CD14-positive monocyte (primary cell): ENCODE measurements at places on chromosomes 12 and 14. TPM values are rescaled to one million over a fixed set of nuclear protein-coding genes. Genes with fewer than 3 reads are reported as not detected.

The PDE3A gene
- polyA plus RNA-seq = 0.10 TPM

The CCDC88C gene
- 69.7 and 72.3 TPM in 2 replicates for polyA plus RNA-seq

The GPR84 gene
- polyA plus RNA-seq = 5.6 TPM

The FMNL3 gene
- polyA plus RNA-seq = 1.5 TPM

The CD4 gene
- polyA plus RNA-seq = 269 TPM

The PIWIL1 gene
- not detected for polyA plus RNA-seq

The CLEC14A gene
- not detected for polyA plus RNA-seq

The LALBA gene
- polyA plus RNA-seq = not detected

The HRK gene
- not detected for polyA plus RNA-seq

The PXMP2 gene
- 9.2 TPM for polyA plus RNA-seq

The IFNG-AS1 gene
- not detected for polyA plus RNA-seq

The LPAR5 gene
- polyA plus RNA-seq = 0.18 TPM

The TMBIM6 gene
- polyA plus RNA-seq = 1,396 TPM

The WNT1 gene
- polyA plus RNA-seq = not detected

The RD3L gene
- not detected in 2 replicates for polyA plus RNA-seq

The VDR gene
- 6.0 TPM for polyA plus RNA-seq

The NKX2-1 gene
- polyA plus RNA-seq = not detected in 2 replicates

The SLCO1C1 gene
- polyA plus RNA-seq = not detected in 2 replicates

The SMCO3 gene
- polyA plus RNA-seq = not detected

The DENR gene
- polyA plus RNA-seq = 32.5 TPM

The EXOC3L4 gene
- polyA plus RNA-seq = not detected

The VEZT gene
- 16.7 TPM for polyA plus RNA-seq

The TPH2 gene
- not detected for polyA plus RNA-seq

The SDR39U1 gene
- polyA plus RNA-seq = 39.2 TPM

The RND1 gene
- 0.40 TPM for polyA plus RNA-seq

The PROX2 gene
- not detected for polyA plus RNA-seq

The CCT2 gene
- 17.1 and 39.8 TPM in 2 replicates for polyA plus RNA-seq

The INF2 gene
- polyA plus RNA-seq = 3.8 TPM

The EML5 gene
- polyA plus RNA-seq = not detected

The TDRD9 gene
- polyA plus RNA-seq = 7.6 TPM

The LTBR gene
- 56.4 TPM for polyA plus RNA-seq

The KCNH3 gene
- 13.8 and 18.2 TPM in 2 replicates for polyA plus RNA-seq

The CCDC38 gene
- polyA plus RNA-seq = not detected

The ENDOU gene
- polyA plus RNA-seq = not detected

The BATF gene
- polyA plus RNA-seq = 20.9 TPM

The KRT8 gene
- 0.39 TPM for polyA plus RNA-seq

The GCN1 gene
- polyA plus RNA-seq = 5.0 TPM

The HOXC13 gene
- not detected for polyA plus RNA-seq

The KRT6B gene
- not detected for polyA plus RNA-seq

The KLRC2 gene
- not detected in 2 replicates for polyA plus RNA-seq
